ENCODE measurements at places on chromosomes 6 and 20. TPM values are rescaled to one million over a fixed set of nuclear protein-coding genes. Genes with fewer than 3 reads are reported as not detected.

DNA sequence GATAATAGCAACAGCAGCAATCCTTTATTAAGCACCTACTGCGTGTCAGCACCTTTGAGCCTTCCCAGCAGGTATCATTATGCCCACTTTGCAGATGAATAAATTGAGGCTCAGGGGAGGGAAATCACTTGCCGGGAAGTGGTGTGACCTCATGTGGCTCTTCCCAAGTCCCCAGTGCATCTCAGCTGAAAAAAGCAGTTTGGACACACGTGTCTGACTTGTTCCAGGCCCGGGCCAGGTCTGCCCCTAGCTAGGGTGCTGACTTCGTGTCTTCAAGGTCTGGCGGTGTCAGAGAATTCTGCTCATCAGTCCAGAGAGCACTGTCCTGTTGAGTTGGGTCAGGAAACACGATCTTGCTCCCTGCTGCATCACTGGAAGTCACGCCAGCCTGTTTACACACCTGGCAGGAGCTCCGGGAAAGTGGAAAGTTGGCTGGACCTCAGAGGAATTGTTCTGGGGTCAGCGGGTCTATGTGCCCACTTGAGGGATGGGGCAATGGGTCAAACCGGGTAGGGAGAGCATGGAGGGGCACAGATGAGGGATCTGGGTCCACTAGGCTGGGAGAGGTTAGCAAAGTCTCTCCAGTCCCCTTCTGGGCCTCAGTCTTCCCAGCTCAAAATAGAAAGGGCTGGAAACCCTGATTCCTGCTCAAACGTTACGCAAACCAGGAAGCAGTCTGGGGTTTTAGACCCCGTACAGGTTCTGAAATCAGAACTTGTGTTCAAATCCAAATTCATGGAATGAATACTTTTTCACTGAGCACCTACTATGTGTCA, 10.5 kb downstream of the SLC13A3 start:
- no peak for DNase-seq
- H3K27me3 ChIP-seq, result no peaks in the 10 kb centered on the region
- no peaks in the 10 kb centered on the region for H3K36me3 ChIP-seq
- H3K4me3 ChIP-seq, result no peak overlapping the region
- no peaks in the 10 kb centered on the region for H3K4me1 ChIP-seq

- H3K36me3 ChIP-seq, result no peaks in the 10 kb centered on the region
- peak overlapping the region; percentile 56 for H3K27ac ChIP-seq
- DNase-seq, result peak; percentile 76
- H3K4me1 ChIP-seq, result no peaks in the 10 kb centered on the region
- no peaks in the 10 kb centered on the region for H3K27me3 ChIP-seq
Measured at GRCh38 chr6:15399641-15400470, 154.0 kb downstream of the JARID2 start.

DNA sequence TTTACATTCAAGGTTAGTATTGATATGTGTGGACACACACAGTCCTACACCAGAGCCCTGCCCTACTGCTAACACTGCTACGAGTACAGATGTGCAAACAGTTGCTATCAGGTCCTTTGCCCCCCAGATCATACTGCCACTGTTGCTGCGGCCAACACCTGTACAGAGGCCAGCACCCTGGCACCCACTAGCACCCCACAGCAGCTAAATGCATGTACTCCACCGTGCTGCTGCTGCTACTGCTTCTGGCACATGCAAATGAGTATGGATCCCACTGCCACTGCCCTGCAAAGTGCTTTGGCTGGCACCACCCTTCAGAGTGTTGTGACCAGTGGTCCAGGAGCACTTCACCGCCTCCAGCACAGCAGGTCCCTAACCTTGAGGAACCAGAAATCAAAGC, 621.9 kb downstream of the GRIK2 start:
- H3K36me3 ChIP-seq, result no peaks in the 10 kb centered on the region
- H3K27ac ChIP-seq, result no peak overlapping the region

The CENPW gene
- not detected for total RNA-seq

The POU3F2 gene
- total RNA-seq, result not detected
